Stimulated activated CD8-positive, alpha-beta memory T cell treated with anti-CD3 and anti-CD28 coated beads, Interleukin-12 subunit alpha, Interleukin-12 subunit beta, amount 100 ng/mL, for 1 hour (primary cell): ENCODE measurements at places on chromosomes 4 and X.

DNA sequence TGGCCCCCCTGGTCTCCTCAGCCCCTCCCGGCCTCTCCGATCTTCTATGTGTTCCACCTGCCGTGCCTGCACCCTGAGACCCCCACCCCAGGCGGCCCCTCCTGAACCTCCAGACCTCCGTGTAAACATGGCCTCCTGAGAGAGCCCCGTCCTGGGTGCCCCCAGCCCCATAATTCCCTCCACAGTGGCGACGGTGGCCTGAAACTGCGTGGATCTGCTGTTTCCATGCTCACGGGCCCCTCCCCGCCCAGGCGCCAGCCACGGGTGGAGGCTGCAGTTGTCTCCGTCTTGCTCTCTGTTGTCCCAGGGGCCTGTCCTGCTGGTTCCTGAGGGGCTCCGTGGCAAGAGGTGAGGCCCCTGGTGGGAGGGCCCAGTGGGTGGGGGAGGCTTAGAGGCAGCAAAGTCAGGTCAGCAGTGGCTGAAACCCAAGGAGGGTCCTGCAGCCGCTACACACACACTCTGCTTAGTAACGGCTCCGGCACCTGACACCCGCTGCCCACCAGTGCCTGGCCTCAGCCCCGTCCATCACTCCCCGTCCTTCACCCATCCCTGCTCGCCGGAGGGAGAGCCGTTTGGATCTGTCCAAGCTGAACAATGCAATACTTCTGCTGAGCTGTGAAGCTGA, 75.8 kb downstream of the FAM53A start:
- DNase-seq, result no peak

DNA sequence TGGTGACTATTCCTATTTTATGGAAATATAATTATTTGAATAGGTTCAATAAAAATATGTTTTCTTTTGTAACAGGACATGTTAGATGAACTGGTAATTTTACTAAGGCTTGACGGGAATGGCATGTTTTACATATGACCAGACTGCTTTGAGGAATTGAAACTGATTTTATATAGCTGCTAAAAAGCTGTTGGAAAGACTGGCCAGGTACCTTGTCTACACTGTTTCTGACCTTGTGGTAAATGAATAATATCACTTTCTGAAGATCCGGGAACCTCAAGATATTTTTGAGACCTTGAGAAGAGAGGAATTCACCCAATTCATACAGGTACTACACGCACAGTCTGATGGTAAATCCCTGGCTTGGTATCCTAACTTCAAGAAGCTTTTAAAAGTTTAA, 42.1 kb upstream of the USP46 start:
- DNase-seq, result no peak

DNA sequence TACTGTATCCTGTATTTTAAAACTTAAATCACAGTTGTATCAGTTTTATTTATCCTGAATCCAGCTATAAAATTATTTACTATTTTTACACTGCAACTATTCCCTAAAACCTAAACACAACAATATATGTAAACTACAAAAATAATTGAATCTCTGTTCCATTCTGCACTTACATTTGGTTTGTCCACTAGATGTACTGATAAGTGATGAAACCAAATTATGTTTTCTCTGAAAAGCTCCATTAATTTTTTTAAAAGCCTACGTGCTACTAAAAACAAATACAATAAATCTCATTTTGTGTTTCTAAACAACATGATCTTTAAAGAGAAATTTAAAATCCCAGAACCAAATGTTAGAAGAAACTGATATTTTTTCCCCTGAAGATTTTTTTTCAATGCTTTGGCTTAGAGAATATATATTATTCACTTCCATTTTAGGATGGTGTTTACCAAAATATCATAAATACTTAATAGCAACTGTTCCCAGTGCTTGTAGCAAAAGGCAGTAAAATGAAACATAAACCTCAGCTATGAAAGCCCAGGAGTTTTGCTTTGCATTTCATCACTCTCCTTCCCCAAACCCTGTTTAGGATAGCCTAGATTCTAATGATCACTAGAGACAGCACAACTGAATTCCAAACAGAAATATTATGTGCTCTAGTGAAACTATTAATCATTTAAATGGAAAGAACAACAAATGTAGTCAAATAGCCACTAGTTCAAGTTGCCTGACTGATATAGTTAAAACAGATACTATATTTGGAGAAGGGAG, 19.7 kb downstream of the ANTXR2 start:
- no peak for DNase-seq

DNA sequence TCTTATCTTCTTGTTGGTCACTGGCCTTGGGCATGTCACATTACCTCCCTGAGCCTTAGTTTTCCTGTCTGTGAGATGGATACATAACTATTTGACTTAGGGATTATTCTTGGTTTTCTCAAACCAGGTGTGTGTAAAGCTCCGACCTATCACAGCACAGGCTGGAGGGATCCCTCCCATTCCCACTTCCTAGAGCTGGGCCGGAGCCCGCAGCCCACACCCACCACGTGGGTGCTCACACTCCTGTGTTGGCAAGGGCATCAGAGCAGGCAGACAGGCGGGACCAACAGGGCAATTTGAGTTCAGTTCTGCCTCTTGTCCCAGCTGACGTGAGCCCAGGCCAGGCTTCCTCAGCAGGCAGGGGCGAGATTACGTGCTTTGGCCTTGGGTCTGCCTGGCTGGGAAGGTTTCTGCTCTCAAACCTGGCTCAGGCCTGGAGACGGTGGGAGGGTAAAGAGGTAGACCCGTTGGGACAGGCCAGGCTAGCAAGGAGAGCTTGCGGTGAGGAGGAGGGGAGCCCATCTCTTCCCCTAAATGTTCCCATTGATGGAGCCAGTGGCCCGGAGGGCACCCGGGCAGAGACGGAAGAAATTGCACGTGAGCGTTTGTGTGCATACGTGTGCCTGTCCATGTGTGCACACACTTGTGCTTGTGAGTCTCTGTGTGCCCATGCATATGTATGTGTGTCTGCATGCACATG, 734 bp upstream of the SH3TC1 start:
- no peak for DNase-seq
